ENCODE measurements at places on chromosomes 7 and 10. TPM values are rescaled to one million over a fixed set of nuclear protein-coding genes. Genes with fewer than 3 reads are reported as not detected.

GRCh38 chr10:5563991-5564536, 39.3 kb downstream of the CALML3 start:
- peak; percentile 91 for DNase-seq

DNA sequence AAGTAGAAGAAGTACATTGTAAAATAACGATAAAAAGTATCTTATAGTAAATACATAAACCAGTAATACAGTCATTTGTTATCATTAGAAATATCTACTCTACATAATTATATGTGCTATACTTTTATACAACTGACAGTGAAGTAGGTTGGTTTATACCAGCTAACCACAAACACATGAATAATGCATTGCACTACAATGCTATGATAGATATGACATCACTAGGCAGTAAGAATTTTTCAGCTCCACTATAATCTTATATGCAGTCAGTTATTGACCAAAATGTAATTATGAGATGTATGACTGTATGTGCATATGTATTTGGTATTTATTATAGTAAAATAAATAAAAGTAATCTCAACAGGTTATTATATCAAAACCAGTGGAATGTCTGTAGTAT, 23.4 kb upstream of the SGCE start:
- no peak for DNase-seq

DNA sequence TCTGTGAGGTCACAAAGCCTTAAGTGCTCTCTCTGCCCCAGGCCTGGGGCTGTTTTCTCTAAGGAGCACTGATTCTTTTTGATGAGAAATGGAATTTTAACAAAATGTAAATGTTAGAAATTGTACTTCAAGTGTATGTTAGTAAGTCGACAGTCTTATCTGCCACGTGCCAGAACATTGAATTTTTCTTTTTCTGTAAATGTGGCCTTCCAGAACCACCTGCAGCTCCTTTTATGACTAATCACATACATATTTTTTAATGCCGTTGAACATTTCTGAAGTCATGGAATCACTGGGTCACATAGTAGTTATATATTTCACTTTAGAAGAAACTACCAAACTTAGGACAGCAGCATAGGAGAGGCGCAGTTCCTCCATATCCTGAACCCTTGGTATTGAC, 38.0 kb downstream of the UBE3C start:
- no peak for DNase-seq

GRCh38 chr7:27122077-27122910, 8.3 kb downstream of the HOXA4 start:
- DNase-seq, result no peak

GRCh38 chr10:754914-755313, 65.4 kb upstream of the DIP2C start:
- no peak for DNase-seq

DNA sequence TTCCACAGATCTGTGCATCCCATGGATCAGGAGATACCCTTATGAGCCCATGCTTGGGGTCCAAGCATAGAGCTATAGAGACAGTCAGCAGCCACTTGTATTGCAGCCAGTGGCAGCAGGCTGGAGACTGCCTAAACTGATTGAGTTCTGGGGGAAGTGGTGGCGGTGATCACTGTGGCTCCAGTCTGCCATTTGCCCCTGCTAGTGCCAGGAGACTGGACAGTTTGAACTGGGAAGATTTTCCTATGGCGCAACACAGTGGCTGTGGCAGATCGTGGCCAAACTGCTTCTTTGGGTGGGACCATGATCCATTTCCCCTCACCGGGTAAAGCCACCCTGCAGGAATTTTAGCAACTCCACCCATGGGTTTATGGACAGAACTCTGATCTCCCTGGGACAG, 679.7 kb upstream of the SEMA3D start:
- no peak for DNase-seq

- DNase-seq, result peak; percentile 59
Measured at GRCh38 chr10:2222631-2223030, 485.3 kb upstream of the ADARB2 start.

GRCh38 chr7:155638366-155638765, 6.1 kb upstream of the RBM33 start:
- no peak for DNase-seq

- peak; percentile 6 for DNase-seq
Measured at GRCh38 chr10:44647877-44648542, 263.1 kb upstream of the CXCL12 start.

DNA sequence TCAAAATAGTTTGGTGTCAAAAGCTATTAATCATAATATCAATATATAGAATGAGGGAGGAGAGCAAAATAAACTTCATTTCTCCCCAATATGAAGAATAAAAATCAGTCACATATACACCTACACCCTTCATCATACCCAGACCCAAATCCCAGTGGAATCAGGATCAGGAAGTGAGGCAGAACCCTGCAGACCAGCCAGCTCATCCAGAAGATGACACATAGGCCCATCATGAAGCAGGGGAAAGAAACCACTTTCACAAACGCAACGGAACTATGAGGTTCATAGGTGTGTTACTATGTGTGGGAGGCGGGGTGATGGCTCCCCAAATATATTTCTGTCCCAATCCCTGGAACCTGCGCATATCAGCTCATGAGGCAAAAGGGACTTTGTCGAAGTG, 89.0 kb downstream of the RSU1 start:
- DNase-seq, result no peak

DNA sequence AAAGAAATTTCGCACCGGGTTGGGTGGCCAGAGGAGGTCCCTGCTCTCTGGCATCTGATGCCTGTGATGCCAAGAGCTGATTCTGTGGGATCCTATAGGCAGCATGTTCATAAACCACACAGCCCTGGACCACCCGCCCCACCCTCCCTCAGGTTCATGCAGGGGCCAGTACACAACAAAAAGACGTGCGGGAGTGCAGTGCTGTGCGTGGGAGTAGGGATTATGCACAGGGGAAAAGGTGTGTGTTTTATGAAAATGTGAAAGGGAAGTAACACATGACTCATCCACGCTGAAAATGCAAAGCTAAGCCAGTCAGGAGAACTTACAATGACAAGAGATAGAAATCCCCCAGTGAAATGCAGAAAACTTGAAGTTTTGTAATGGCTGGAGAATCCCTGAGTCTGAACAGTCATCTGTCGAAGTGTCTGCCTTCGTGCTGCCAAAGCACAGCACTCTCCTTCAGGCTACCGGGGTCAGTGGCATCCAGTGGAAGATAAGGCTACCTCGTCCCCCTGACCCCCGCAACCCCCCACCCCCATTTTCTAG, 1.1 kb downstream of the KIAA1217 start:
- peak; percentile 94 for DNase-seq

- DNase-seq, result peak; percentile 23
Measured at GRCh38 chr7:974172-974571, 1.2 kb downstream of the COX19 start.

GPR37 gene
- total RNA-seq, result 3.7 TPM

PTN gene
- 0.26 TPM for total RNA-seq

SAMD9 gene
- 5.5 TPM for total RNA-seq

EBLN1 gene
- total RNA-seq, result not detected

TRIM73 gene
- 0.38 TPM for total RNA-seq

CDH23 gene
- total RNA-seq, result 0.13 TPM

SUN1 gene
- 168 TPM for total RNA-seq

LRIT1 gene
- not detected for total RNA-seq

PIP gene
- total RNA-seq, result not detected
